ENCODE measurements at places on chromosomes 3 and 15. TPM values are rescaled to one million over a fixed set of nuclear protein-coding genes. Genes with fewer than 3 reads are reported as not detected.

- no peak for DNase-seq
These were observed 6.5 kb downstream of the IGF1R start for GRCh38 chr15:98654790-98655360.

DNA sequence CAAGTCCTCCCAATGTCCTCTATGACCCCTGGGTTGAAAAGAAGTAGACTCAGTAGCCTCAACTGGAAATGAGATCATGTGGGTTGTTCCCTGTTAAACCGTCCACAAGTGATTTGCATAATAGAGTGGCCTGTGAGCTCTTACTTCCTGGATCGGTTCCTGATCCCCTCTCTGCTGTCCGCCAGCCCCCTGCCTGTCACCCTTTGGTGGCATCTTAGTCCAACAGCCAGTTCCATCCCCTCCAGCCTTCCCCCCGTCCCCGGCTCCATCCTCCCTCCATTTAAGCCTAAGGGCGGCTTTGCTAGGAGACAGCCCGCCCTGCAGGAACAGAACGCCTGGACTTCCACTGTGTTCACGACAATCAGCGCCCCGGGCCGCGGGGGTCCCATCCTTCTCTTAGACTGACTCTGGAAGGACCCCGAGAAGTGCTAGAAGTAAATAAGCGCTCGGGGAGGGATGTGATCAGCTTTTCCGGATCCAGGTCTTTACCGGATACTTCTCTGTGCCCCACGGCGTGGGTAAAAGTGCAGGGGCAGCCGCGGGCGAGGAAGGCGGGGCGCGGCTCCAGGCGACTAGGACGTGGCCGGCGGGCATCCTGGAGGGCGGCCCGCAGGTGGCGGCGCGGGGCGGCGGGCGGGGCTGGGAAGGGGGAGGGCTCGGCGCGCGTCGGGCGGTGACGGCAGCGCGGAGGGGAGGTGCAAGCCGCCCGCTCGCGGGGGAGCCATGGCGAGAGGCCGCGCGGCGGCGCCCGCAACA lies 51.2 kb upstream of the ULK4 start:
- DNase-seq = no peak

DNA sequence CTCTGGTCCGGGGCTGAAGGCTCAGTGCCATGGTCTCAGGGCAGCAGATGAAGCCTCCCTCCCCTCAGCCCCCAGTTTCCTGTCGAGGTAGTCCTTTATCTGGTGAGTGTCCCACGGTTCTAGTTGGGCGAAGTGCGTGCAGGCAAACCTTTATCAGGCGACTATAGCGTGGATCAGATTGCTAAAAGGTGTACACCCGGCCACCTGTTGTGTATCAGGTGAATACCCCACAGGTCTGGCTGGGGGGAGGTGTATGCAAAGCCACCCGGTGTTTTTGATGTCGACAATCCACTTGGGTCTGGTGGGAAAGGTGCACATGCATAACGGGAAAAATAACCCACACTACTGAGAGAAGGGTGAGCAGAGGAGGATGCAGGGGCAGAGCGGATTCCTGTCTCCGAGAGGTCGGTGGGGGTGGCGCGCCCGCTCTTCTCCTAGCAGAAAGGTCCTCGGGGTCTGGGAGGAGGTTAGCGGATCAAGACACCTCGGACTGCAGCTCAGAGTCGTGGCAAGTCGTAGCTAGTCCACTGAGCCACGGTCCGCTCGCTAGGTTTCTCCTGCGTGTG lies 507 bp downstream of the SLC12A6 start:
- DNase-seq = no peak

DNA sequence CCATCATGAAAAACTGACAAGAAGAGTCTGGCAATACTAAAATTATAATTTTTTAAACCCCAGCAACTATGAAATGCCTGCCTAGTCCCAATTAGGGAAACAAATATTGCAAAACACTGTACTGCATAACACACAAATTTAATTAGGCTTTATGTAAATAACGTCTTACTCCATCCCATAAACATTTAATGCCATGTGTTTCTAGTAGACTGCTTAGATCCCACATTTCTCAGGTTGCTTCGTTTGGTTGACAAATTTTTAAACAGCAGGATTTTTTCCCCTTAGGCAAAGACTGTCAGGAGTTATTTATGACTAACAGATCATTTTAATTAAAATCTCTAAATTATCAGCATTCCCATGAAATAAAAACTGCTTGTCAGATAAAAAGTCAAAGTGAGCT lies 29.9 kb downstream of the EIF2AK4 start:
- no peak for DNase-seq

- no peak for DNase-seq
These were observed 1.7 kb downstream of the MRAS start for GRCh38 chr3:138349926-138350665.

- DNase-seq = no peak
These were observed 3.5 kb downstream of the SPINT1 start for GRCh38 chr15:40847223-40847961.

- DNase-seq = no peak
These were observed 74.0 kb downstream of the SRGAP3 start for GRCh38 chr3:9175421-9175820.

Gene TMEM207
- not detected for total RNA-seq

Gene SLC28A1
- not detected for total RNA-seq

Gene TUBGCP5
- total RNA-seq = 6.8 TPM

Gene RTP1
- not detected for total RNA-seq
